ENCODE measurements at places on chromosomes 5 and 9.

DNA sequence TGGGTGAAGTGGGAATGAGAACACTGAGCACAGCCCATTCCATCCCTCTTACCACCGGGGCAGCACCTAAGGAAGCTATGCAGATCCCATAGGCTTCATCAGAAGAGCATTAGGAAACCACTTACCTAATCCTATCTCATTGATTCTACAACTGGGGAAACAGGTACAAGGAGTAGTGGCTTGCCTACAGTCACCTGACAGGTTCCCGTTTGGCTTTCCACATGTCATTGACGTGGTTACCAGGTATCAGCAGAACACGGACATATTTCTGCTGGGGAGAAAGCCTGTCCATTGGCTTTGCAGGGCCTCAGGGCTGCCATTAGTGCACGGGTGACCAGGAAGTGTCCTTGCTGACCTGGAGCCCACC is 11.3 kb downstream of the AFAP1L1 start:
- DNase-seq: no peak

- DNase-seq: no peak
Measured at GRCh38 chr5:1877103-1878049, 5.3 kb downstream of the IRX4 start.

DNA sequence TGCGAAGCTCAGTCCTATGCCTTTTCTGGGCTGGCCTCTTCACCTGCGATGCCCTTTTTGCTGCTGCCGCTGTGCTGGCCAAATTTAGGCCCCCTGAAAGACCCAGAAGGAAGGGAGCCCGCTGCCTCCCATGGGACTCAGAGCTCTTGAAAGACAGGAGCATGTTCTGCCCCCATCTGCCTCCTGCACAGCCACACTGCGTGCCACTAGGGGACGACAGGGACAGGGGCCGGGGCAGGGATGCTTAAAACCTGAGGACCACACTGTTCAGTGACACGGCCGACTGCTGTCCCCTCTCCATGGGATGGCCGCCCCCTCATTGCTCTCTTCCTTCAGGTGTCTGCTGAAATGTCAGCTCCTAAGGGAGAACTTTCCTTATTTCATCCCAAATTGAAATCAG is 132.4 kb downstream of the ADAMTS2 start:
- DNase-seq: no peak

DNA sequence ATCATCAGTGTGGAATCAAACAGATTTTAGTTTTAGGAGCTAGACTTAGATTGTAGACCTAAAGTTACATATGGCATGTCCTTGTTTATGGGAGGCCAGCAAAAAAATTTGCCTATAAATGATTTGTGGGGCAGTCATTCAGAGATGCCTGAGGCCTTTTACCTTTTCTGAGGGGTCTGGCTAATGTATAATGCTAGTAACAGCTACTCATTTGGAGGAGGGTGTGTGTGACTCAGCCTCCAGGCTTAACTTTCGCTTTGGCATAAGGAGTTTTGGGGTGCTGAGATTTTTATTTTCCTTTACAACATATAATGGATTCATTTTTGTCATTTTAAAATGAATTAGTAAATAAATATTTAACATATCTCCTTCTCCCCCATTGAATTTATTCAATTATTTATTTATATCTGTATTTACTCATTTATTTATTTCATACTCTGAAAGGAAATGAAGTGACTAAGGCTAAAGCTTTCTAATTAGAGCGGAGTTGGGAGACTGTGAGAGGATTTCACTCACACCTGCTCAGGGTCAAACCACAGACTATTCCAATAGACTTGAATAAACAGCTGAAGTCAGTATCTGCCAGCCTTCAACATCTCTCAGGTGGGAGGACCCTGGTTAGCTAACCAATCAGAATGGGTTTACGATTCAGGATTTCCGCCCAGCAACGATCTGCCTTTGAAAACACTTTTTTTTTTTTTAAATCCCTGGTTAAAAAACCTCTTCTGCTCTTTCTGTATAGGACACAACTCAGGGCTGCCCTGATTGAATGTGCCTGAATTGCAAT is 487.5 kb upstream of the SGCD start:
- DNase-seq: peak; percentile 5

GRCh38 chr5:172878933-172879752 is 45.1 kb downstream of the ERGIC1 start:
- DNase-seq: no peak

- no peak for DNase-seq
Measured at GRCh38 chr9:93114169-93114983, 18.4 kb downstream of the CARD19 start.

DNA sequence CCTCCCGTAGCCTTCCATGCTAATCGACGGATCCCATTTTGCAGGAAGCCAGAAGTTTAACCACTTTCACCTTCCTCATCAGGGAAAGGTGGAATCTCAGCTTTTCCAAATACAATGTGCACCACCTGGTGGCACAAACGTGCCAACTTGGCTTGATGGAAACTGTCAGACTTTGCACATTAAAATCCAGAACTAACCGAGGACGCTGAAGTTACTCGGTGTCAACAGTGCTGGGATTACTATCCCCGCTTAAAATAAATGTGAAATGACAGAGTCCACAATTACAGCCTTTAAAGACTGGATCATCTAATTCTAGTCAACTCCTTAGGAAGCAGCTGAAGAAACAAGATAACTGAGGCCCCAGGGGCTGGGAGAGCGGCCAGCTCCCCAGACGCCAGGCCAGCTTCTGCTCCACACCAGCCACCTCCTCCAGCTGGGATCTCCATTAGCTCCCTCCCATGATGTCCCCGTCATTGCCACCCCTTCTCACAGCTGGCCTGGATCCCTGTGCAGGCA is 50.1 kb upstream of the RETREG1 start:
- DNase-seq: no peak

DNA sequence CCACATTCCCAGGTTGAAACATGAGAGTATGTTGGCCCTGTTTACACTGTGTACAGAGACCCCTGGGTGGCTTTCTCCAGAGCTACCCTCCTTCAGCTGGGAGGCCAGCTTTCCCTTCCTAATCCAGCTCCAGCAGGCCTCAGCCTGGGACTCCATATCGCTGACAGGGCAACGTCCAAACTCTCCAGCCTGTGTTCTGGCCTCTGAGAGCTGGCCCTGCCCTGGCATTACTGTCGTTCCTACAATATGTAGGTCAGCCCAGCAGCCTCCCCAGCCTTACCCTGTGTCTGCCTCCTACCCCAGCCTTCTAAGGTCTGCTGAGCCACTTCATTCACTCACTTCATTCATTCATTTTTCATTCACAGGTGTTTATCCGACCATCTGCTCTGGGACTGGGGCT is 8.3 kb upstream of the EEIG1 start:
- no peak for DNase-seq

- peak; percentile 67 for DNase-seq
Measured at GRCh38 chr5:169980418-169981053, at the start of gene INSYN2B. Gene INSYN2B (minus strand): TSS chr5:169980495. CDS start chr5:169883898, 96,597 bp downstream.

GRCh38 chr5:80711938-80712337 is 57.2 kb upstream of the DHFR start:
- peak; percentile 45 for DNase-seq

- DNase-seq: no peak
Measured at GRCh38 chr5:115758356-115758755, 58.1 kb downstream of the CDO1 start.

GRCh38 chr5:111551161-111551560 is 38.8 kb upstream of the STARD4 start:
- no peak for DNase-seq

DNA sequence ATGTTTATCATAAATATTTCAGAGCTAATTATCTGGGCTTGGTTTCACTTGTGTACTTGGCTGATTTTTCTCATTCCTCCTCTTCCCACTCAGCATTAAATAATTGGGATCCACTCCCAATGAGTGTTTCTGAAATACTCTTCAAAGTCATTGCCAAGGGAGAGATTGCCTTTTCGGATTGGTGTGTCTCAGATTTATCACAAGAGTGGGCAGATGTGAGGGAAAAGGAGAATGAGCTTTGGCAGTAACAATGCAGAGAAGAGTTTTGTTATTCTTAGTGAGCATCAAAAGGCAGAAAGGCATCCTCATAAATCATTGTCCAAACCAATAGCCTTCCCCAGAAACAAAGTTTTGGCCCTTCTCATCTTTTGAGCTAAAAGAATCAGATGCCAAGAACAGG is 79.2 kb downstream of the SEMA5A start:
- no peak for DNase-seq

DNA sequence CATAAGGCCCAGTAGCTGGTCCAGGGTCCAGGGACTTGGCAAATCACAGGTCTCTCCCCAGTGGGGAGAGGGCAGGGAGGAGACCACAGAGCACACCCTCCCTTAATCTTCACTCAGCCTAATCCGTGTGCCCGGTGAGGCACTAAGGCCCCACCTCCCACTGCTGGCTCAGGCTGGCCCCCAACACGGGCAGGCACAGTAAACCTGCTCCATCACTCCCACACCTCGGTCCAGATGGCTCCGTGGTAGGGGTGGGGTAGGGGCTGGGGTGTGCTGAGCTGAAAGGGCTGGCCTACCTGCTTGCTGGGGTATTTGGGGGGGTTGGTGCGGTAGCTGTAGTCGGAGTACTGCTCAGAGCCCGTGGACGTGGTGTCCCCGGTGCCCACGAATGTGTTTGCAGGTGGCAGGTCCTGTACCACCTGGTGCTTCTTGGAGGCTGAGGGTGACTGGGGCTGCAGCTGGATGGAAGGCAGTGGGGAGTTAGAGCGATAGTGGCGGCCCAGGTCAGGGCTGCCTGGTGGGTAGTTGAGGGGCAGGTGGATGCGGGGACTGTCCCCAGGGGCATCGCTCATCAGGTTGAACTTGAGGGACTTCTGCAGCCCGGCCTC is 15.2 kb downstream of the PCDH1 start:
- no peak for DNase-seq

- no peak for DNase-seq
Measured at GRCh38 chr5:5710471-5710870, 288.0 kb downstream of the ICE1 start.

DNA sequence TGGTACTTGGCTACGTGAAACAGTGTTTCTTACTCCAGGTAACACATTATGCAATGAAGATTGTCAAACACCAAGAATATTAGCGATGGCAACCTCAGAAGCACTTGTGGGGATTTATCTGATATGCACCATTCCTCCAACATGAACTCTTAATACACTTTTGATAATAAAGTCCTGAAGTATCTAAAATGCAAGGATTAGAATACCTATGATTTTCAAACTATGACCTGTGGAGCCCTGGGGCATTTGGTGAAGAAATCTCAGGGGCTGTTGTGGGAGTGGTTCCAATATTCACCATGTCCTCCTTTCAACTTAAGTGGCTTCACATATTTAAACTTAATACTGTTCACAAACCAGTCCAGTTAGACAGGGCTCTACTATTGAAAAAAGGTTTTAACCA is 214.6 kb upstream of the POU5F2 start:
- no peak for DNase-seq

DNA sequence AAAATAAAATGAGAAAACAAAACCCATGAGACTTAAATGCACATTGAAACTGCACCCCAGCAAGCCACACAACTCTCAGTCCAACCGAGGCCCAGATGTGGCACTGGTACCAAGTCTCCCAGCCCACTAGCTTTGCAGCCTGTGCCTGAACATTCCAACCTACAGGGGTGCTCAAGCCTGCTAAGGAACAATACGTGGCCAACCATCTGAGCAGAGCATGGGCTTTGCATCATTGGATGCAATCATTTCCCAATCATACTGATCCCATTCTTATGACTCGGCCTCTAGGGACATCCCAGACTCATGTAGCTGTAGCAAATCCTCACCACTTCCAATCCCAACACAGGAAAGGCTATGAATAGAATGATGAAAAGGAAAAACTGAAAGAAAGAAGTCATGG is 297.2 kb downstream of the SPOCK1 start:
- DNase-seq: no peak

- DNase-seq: no peak
Measured at GRCh38 chr5:151480384-151481293, 33.2 kb downstream of the SLC36A1 start.

DNA sequence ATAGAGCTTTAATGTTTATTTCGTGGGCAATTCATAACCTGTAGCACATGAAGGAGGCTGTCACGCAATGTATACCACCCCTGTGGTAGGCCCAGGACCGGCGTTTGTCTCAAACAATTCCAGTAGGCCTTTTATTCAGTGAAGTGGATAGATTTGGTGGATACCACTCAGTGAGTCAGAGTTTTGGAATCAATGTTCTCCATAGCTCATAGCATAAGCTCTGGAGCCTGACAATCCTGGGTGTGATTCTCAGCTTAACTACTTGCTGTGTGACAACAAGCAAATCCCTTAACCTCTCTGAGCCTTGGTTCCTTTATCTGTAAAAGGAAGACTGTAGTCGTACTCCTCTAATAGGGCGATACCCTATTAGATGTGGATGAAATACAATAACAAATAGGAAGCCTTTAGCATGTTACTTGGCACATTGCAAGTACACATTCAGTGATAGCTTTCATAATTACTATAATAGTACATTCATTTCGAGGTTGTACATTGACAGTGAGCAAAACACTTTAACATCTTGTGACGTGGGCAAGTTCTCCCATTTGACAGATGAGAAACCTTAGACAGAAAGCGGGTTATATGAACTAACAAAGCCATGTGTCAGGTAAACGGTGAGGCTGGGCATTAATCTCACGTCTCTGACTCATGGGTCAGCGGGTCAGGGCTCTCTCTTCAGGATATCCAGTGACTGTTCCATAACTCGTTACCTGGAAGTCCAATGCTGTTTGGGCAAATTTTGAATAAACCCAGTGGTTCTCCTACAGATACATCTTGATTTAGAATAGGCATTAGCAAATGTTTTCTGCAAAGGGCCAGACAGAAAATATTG is 130.8 kb downstream of the C9orf152 start:
- no peak for DNase-seq

DNA sequence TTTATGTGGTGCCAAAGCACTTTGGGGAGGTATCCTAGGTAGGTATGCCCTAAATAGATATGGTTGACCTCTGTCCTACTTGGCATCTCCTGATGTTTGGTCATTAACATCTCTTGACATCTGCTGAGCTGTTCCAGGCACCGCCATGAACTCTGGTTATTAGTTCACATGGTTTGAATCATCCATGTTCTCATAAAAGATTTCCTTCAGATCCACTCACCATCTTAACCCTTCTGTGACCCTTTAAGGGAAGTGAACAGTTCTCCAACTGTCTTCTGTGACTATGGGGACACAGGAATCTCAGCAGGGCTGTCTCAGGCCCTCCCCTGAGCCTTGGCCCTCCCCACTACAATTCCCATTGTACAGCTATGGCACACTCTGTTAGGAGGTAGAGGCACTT is 167.7 kb downstream of the CDH6 start:
- DNase-seq: no peak

All from iPS DF 19.7 (cell line).